ENCODE measurements at places on chromosomes 2 and 18.
A peak's percentile ranks its signal among the peaks of the same experiment; 100 is the strongest.

GRCh38 chr2:86764661-86765309 is 25.9 kb downstream of the CD8A start:
- no peak for DNase-seq

- DNase-seq, result no peak
Measured at GRCh38 chr2:236550701-236551465, 18.7 kb upstream of the ACKR3 start.

- DNase-seq, result no peak
Measured at GRCh38 chr2:129369437-129369836, 610.0 kb upstream of the RAB6C start.

DNA sequence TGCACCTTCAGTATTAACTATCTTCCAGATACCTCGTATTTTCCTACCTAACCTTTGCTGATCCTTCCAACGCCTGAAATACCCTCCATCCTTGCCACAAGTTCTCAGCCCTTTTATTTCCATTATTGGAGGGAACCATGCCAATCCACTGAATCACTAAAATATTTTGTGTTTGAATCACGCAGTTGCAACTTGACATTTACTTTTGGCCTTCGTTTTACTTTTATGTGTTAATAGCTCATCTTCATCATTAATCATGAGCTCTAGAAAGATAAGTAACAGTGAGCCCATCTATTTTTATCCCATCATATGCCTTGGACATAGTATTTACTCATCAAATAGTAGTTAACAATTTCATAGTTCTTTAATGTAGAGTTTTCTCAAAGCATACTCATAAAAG is 463.2 kb downstream of the THSD7B start:
- no peak for DNase-seq

DNA sequence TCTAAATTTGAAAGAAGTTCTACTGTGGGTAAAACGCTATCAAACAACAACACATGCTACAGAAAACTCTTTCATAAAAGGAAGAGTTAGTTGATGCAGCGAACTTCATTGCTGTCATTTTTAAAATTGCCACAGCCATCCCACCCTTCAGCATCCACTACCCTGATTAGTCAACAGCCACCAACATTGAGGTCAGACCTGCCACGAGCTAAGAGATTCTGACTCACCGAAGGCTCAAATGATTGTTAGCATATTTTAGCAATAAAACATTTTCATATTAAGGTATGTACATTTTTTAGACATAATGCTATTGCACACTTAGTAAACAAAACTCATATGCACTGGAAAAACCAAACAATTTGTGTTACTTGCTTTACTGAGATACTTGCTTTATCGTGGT is 347.1 kb downstream of the CLIP4 start:
- DNase-seq, result no peak

DNA sequence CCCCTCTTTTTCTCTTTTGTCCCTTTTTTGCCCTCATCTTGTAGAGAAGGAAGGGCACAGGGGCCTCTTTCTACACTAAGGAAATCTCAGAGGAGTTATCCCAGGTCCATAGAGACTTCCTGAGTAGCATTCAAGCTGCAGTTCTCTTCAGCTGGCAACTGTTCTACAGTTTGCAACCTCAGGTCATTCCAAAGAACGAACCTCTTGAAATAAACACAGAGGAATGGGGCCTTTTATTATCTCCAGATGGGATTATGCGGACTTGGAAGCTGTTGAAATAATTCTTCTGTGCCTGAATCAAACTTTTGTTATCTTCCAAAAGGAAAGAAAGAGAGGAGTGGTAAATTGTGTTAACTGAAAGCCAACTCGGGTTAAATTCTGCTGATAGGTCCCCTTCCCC is 31.0 kb upstream of the NFE2L2 start:
- no peak for DNase-seq

DNA sequence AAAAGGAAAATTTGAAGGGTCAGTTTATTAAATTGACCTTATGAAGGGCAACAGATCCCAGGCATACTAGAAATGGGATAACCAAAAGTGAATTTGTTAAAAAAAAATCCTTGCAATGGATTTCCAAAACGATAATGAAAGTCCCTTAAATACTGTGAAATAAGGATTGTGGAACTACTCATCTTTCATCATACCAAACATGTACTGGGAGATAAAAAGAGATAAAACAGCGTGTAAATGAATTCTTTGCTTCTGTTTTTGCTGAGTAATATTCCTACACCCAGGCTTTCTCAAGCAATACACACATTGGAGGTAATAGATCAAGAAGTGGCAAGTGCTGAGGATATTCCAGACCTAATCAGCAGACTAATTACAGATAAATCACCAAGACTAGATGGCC is 3.8 kb downstream of the LYPD6 start:
- no peak for DNase-seq

- DNase-seq, result no peak
Measured at GRCh38 chr2:240287496-240288086, 147.1 kb upstream of the OTOS start.

DNA sequence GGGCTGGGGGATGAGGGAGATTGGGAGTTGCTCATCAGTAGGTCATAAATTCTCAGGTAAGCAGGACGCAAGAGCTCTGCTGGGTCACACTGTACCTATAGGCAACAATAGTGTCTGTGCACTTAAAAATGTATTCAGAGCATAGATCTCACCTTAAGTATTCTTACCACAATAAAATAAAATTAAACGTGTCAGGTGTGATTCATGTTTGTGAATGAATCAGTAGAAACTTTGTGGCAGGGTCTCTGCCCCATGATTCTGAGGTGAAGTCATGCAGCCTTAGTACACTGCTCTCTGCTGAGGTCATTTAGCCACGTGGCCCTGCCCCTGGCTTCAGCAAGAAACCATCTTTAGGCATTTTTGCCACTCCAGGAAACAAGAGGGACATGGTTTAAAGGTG is 253.8 kb downstream of the FBXO15 start:
- no peak for DNase-seq

- DNase-seq, result no peak
Measured at GRCh38 chr2:67792681-67793091, 270.1 kb downstream of the C1D start.

GRCh38 chr2:151241224-151241623 is 20.4 kb downstream of the RBM43 start:
- no peak for DNase-seq

- no peak for DNase-seq
Measured at GRCh38 chr18:26003356-26003755, 87.1 kb downstream of the SS18 start.

GRCh38 chr18:70671889-70672565 is 383.2 kb downstream of the SOCS6 start:
- DNase-seq, result no peak

GRCh38 chr2:121203591-121204249 is 81.3 kb downstream of the TFCP2L1 start:
- DNase-seq, result no peak

GRCh38 chr2:20653695-20654534 is 3.0 kb upstream of the HS1BP3 start:
- no peak for DNase-seq

GRCh38 chr2:121382744-121383143 is 97.7 kb upstream of the TFCP2L1 start:
- DNase-seq, result no peak

- DNase-seq, result no peak
Measured at GRCh38 chr18:73352546-73352945, 484.8 kb upstream of the NETO1 start.

DNA sequence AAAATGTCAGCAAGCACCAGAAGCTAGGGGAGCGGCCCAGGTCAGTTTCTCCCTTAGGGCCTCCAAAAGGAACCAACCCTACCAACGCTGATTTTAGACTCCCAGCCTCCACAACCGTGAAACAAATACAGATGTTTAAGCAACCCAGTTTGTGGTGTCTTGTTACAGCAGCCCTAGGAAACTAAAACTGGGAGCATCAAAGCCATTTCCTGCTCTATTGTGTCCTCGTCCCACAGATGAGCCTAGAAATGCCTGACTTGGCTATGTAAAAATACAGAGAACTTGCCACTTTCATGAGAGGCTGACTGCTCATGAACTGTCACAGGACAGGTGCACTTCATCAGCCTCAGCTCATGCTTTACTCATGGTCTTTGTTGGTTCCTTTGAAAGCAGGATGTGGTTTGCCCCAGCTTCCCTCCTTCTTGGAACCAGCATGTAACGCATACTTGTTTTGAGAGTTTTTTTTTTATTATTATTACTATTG is 97.6 kb upstream of the SLC39A10 start:
- DNase-seq, result peak; percentile 59

GRCh38 chr2:21183726-21184125 is 60.0 kb downstream of the TDRD15 start:
- DNase-seq, result no peak

GRCh38 chr2:118974103-118974993 is 32.4 kb downstream of the MARCO start:
- no peak for DNase-seq

- no peak for DNase-seq
Measured at GRCh38 chr2:168633895-168634294, 168.5 kb upstream of the NOSTRIN start.

DNA sequence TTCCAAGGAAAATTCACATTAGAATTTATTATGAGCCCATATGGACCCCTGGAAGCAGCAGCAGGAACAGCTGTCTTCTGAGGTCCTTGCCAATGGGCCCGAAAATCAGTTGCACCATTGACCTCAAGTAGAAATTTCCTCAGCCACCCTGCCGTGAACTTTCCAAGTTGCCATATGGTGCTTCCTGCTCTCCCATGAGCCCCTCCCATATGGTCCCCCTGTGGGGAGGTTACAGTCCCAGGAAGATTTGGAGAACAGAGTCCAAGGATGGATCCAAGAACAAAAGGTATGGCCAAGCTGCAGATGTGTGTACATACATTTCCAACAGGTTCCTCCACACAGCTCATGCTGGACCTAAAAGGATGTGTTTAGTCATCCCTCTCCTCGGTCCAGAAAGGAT is 34.6 kb downstream of the DIPK1C start:
- DNase-seq, result no peak

DNA sequence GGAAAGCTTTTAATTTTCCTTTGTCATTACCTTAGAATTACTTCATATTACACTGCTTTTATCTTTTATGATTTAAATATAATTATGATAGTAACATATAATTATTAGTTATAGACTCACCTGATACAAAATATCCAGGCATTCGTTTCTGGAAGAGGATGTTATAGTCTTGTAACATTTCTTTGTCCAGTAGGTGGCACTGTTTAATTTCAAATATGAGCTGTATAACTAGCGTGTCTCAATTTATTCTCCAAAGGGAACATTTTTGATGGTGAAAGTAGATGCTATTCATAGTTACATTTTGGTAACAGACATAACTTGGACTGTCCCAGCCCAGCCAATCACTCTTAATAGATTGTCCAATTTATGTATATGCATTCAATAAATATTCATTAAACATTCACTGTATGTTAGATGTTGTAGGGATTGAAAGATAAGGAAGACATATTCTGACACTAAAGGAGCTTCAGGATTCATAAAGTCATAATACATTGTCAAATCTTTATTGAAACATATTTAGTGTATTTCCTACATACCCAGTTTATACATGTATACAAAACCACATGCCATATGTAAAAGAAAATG is 19.2 kb downstream of the DAW1 start:
- DNase-seq, result no peak

DNA sequence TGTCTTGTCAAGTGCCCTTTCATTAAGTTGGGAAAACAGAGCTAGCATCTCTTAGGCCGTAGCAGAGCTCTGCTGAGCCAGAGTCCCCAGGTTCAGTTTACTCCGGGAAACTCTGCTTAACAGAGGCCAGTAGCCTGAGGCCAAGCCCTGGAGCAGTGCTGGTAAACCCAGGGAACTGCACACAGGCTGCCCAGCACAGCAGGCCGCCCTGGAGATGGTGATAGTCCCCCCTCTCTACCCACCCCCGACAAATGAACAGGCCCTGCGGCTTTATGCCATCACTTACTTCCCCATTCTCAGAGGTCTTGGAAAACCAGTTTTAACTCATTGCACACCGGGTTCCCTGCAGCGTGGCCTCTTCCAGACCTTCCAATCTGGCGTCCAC is 3.5 kb downstream of the CNNM4 start:
- DNase-seq, result no peak

- DNase-seq, result no peak
Measured at GRCh38 chr18:39835303-39836030, 2119.6 kb upstream of the PIK3C3 start.

- no peak for DNase-seq
Measured at GRCh38 chr18:34380326-34380725, 155.6 kb upstream of the NOL4 start.

DNA sequence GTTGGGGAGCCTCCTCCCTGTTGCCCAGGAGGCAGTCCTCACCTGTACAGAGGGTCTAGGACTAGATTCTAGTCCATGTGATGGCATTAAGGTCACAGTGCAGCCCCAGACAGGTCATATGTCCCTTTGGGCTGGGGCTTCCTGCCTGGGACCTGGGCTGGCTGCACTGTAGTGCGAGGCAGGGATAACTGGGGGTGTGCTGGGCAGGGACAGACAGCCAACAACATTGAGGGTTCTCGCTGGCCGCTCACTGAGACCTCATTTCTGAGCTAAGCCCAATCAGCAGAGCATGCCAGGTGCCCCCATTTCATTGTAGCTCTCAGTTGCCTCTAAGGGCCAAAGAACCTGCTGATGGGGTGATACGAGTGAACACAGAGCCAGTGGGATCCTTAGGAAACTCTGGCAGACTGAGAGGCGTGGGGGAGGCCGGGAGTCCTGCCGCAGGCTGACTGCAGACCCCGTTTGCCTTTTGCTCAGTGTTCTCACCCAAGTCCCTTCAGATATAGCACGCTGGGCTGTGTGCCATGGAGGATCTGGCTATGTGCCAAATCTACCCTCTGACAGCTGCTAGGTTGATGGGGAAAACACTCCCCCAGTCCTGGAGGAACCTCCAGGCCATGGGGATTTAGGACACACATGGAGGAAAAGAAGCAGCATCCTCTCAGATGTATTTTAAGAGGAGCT is 51.9 kb downstream of the DYSF start:
- no peak for DNase-seq

DNA sequence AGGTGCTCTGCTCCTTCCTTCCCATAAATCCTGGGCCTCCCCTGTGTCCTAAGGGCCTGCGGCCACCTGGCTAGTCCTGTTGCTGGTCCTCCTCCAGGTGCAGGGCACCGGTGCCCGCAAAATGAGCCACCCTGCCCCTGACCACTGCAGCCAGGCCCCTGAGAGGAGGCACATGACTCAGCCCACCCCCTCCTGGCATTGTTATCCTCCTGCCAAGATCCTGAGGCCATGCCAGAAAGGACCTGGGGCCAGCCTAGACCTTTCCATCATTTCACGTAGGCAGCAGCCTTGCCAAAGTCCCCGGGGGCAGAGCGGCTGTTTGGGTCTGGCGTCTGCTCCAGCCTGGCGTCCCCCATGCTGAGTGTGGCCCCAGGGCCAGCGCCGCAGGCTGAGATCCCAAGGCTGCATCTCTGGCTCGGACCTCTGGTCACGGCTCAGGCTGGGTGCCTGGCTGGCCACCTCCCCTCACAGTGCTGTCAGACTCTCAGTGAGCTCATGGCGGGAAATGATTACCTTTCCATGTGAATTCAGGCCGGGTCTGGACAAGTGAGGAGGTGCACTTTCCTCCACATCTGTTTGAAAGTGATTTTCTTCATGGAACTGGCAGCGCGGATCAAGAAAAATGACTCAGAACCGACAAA is 81.0 kb downstream of the NDUFA10 start:
- DNase-seq, result no peak

GRCh38 chr2:119590873-119591272 is 46.6 kb downstream of the CFAP221 start:
- no peak for DNase-seq

- no peak for DNase-seq
Measured at GRCh38 chr2:230779126-230779525, 66.5 kb downstream of the CAB39 start.

Measured in stimulated activated CD8-positive, alpha-beta memory T cell treated with anti-CD3 and anti-CD28 coated beads, Interleukin-7, amount 100 ng/mL, for 4 hours (primary cell).